WERI-Rb-1 (cell line): ENCODE measurements at places on chromosomes 5 and 9.

DNA sequence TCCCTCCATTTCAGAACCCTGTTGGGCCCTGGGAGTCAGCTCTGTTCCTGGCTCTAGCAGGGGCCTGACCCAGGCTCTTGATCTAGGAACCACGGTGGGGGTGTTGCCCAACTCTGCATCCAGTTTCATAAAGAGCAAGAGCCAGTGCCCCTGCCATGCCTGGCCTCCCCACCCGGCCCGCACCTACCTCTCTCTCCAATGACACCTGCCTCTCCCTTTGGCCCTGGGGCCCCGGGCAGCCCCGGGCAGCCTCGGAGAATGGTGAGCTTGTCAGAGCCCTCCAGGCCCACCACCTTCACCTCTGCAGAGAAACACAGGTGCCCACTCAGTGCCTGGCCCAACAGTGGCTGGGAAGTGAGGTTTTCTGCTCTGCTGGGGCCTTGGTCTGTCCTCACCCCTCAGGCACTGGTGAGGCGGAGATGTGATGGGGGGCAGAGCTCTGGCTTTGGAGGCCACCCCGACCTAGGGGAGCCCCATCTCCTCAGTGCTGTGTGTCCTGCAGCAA lies 1.5 kb downstream of the FCN1 start:
- DNase-seq, result no peak

DNA sequence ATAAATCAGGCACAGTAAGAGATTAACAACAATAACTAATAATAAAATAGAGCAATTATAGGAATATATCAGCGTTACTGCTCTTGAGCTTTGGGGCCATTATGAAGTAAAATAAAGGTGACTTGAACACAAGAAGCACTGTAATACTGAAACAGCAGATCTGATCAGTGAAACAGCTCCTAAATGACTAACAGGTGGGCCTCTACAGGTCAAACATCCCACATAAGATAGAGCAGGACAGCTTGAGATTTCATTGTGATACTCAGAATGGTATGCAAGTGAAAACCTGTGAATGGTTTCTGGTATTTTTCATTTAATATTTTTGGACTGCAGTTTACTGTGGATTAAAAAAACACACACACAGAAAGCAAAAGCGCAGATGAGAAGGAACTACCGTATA lies 24.0 kb upstream of the MAP3K1 start:
- DNase-seq, result no peak

DNA sequence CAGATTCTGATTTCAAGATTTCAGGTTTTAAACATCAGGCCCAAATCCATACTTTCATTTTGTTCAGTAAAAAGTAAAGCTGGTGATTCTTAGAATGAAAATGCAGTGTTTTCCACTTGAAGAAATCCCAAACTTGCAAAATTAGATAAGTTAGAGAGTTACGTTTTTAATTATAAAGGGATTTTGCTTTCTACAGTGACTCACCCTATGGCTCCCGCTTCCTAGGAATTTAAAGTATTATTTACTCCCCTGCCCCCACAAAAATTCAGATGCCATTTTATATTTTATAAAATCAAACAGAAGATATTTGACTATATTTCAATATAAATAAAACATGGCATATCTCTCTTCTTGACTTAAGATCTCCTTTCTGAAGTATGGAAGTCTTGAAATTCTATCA lies 402.9 kb downstream of the ZSWIM6 start:
- DNase-seq, result no peak

DNA sequence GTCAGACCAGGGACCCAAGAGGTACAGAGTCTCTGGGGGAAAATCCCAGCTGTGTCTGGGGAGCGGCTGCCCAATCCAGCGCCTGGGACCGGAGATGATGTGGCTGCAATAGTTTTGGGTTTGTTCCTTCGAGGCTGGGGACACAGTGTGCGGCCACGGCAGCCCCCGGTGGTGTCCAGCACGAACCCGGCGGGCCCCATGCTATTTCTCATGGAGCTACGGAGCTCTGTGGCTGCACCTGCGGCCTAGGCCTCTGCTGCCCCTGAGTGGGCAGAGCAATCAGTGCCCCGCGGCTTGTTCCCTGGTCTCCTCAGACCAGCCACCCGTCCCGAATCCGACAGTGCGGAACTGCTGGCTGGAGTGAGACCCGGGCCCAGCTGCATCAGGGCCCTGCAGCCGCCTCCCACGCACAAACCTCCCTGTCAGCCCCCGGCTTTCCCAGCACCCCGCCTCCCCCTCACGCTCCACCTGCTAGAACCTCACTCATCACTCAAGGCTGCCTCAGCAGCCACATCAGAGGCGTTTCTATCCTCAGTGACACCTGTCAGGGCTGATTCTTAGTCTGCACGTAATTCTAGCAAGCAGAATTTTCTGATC lies 29.0 kb downstream of the SARDH start:
- peak; percentile 94 for DNase-seq

DNA sequence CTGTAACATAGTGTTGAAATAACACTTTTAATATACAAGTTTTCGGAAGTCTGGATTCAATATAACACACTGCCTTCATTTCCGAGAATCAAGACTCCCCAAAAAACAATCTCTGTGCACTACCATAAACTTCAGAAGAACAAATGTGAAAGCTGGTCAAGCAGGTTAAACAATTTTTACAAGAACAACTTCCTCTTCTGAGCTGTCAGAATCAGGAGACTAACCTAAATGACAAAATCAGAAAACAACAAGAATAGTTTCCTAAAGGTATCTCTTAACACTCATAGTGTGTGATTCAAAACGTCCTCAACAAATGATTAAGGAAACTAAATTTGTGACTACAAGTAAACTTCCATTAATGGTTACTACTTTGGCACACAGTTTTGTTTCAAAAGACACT lies 11.6 kb downstream of the C9orf72 start:
- no peak for DNase-seq

GRCh38 chr5:95779611-95780010 lies 42.9 kb downstream of the GLRX start:
- no peak for DNase-seq

GRCh38 chr9:29999645-30000044 lies 2384.8 kb upstream of the ACO1 start:
- DNase-seq, result no peak

- DNase-seq, result peak; percentile 11
Measured at GRCh38 chr5:53733853-53734252, 173.4 kb downstream of the NDUFS4 start.
